Activated naive CD8-positive, alpha-beta T cell treated with anti-CD3 and anti-CD28 coated beads for 36 hours (primary cell): ENCODE measurements at places on chromosomes 3 and 15.

DNA sequence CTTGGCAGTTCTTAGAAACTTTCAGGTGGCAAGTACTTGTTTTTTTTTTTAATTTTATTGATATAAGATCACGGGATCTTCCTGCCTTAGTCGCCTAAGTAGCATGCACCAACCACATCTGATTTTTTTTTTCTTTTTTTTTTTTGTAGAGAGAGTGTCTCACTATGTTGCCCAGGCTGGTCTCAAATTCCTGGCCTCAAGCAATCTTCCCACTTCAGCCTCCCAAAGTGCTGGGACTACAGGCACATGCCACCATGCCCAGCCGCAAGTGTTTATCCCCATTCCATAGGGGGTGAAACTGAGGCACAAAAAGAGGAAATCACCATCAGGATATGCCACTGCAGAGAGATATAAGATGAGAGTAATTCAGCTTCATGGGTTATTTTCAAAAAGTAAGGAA is 102.9 kb downstream of the IGF2BP2 start:
- DNase-seq, result no peak

- no peak for DNase-seq
Measured at GRCh38 chr3:119835556-119835955, 53.7 kb downstream of the NR1I2 start.

DNA sequence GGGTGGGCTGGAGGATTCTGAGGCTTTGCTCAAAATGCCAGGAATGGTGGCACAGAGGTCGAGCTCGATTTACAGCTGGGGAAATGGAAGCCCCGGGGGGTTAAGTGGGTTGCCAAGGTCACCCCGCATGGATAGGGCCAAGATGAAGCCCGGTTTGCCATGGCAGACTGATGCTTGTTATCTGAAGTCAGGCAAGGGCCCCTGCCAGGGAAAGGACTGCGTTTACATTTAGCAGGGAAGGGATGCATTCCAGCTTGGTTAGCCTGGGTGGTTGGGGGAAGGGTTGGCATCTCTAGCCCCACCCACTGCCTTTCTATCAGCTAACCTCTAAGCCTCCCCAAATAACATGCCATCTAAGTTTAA is 79.0 kb downstream of the RPLP1 start:
- DNase-seq, result no peak

GRCh38 chr15:81548365-81549130 is 174.5 kb upstream of the TMC3 start:
- DNase-seq, result no peak

GRCh38 chr15:57251308-57251707 is 125.0 kb upstream of the CGNL1 start:
- DNase-seq, result no peak

GRCh38 chr15:90002428-90002844 is 1.3 kb downstream of the ZNF710 start:
- DNase-seq, result peak; percentile 64

GRCh38 chr15:81299156-81299555 is 24.8 kb downstream of the STARD5 start:
- no peak for DNase-seq

DNA sequence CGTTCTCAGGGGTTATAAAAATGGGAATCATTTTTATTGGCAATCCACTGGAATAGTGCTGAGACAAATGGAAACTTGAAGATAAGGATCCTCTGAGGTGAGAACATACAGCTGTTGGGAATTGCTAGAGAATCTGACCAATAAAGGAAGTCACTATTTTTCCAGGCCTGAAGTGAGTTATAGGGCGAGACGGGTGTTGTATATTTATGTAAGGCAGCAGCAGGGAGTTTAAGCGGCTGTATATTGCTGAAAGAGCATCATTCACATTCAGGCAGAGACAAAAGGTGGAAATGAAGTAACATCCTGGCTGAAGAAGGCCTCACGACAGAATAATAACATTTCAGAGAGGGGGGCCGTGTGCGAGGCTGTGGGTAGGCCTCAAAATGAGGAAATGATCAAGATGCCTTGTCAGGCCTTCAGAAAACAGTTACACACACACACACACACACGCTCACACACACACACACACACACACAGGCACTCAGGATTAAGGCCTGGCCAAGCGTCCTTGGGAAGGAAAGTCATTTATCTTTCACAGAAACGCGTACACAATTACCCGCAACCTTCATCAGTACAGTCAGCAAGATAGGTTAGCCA is 964.9 kb upstream of the NR2F2 start:
- no peak for DNase-seq

DNA sequence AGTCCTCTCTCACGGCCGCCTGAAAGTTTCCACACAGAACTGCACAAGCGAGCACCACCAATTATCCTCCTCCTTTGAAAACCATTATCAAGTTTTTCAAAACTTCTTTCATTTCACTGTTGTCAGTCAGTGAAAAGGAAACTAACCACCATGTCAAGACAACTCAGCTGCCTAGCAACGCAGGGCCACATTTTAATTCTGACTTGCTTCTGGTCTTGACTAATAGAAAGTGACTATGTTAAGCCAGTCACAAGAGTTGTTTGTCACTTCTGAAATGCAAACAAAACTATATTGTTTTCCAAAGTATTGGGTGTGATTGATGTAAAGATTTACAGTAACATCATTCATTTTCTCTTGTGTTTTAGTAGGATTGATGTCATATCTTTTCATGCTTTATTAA is 612.8 kb upstream of the AGTR1 start:
- DNase-seq, result no peak

DNA sequence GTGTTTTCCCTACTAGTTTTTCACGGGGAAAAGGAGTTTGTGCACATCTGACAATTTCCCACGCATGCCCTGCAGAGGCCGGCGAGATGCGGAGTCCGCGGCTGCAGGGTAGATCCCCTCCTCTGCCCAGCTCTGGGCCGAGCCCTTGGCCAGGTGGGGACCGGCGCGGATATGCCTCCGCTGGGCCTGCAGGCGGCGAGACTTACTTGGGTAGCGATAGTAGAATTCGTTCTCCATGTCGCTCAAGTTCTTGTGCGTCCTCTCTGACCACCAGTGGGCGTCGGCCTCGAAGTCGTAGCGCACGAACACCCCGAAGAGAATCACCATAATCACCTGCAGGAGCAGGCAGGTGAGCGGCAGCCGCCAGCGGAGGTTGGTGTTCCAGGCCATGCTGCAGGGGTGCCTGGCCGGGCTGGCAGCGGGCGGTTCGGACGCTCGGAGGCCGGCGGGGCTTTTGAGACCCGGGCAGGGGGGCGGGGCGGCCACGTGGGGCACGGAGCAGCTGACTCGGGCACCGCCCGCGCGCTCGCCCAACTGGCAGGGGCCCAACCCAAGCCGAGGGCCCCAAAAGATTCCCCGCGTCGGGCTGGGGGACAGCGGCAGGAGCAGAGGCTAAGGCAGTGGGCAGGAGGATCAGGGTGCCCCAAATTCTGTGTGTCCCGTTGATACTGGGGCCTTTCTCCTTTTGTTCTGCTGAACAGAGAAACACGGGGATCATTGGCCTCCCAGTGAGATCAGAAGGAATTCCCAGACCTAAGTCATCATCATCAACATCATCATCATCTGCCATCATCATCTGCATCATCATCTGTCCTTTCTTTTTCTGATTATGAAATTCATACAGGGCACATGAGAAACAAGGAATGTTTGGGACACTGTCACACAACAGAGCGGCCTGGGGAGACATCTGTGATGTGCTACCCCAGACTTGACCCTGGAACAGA is at the start of gene RHCG:
RHCG (minus strand) TSS at position 429 of the 944 bp plus-strand sequence; CDS start at position 390, 39 bp downstream.
- peak; percentile 29 for DNase-seq

GRCh38 chr3:194386066-194386465 is 13.0 kb downstream of the GP5 start:
- DNase-seq, result no peak

DNA sequence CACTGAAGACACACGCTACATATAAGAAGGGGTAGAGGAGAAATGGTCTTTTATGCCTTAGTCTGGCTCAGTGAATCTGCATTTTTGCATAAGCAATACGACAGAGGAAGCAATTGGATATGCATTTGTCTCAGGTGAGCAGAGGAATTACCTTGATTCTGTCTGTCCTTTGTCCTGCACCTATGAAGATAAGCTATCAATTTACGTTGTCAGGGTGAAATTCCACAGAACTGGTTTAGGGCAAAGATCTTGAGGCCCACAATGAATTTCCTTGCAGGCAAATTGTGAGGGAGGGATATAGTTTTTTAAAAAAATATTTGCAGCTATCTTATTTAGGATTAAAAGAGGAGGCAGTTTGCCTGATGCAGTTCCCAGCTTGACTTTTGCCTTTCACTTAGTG is 31.6 kb upstream of the MASP1 start:
- no peak for DNase-seq

- DNase-seq, result no peak
Measured at GRCh38 chr15:53709821-53710220, 49.6 kb downstream of the WDR72 start.

- DNase-seq, result no peak
Measured at GRCh38 chr15:41584636-41585126, 25.7 kb downstream of the TYRO3 start.

DNA sequence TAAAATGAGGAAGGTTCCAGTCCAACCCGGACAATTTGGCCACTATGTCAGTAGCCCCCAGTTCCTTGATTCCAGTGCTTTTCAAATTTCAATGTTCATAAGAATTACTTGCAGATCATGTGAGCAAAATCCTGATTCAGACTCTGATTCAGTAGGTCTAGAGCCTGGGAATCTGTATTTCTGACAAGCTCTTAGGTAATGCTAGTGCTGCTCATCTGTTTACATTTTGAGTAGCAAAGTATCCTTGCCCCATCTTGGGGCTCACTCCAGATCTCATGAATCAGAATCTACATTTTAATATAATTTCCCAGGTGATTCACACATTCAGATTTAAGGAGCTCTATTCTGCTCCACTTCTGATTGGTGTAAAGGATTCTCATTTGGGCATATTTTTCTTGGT is 142.0 kb downstream of the NAALADL2 start:
- no peak for DNase-seq

DNA sequence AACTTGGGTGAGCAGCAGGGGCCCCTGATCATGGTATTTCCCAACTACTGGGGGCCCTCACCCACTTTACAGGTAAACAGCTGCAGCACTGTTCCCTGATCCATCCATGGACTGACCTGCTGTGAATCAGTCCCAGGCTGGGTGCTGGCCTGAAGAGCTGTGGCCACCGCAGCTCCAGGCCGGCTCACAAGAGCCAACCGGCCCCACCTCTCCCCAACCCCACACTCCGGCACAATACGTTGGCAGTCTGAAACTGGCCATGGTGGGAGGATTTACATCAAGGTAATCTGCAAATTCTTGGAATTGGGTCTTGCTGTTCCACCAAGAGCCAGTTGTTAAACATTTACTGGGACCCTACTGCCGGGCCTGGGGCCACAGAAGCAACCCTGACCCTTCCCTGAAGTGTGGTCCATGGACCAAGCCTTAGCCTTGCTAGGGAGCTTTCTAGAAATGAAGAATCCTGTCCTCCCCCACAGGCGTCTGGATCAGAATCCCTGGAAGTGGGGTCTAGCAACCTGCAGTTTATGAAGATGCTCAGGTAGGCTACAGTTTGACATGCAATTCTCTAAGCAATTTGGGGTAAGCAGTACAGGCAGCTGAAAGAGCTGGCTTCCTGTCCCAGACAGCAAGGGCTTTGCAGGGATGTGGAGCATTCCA is 3.7 kb downstream of the SLC6A20 start:
- DNase-seq, result no peak

GRCh38 chr3:127101411-127102187 is 91.3 kb upstream of the PRR23E start:
- DNase-seq, result no peak

- no peak for DNase-seq
Measured at GRCh38 chr15:72375501-72375845, 341 bp downstream of the HEXA start.

- no peak for DNase-seq
Measured at GRCh38 chr3:164486150-164486549, 592.1 kb downstream of the SI start.
